ENCODE measurements at places on chromosomes 4 and X.

DNA sequence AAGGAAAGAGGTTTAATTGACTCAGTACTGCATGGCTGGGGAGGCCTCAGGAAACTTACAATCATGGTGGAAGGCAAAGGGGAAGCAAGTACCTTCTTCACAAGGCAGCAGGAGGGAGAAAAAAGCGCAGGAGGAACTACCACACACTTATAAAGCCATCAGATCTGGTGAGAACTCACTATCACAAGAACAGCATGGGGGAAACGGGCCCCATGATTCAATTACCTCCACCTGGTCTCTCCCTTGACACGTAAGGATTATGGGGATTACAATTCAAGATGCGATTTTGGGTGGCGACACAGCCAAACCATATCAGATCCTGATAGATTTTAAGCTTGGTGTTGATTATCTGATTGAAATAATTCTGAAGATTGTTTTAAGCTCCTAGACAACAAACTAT lies 218.7 kb downstream of the CBR4 start:
- no peak for DNase-seq

DNA sequence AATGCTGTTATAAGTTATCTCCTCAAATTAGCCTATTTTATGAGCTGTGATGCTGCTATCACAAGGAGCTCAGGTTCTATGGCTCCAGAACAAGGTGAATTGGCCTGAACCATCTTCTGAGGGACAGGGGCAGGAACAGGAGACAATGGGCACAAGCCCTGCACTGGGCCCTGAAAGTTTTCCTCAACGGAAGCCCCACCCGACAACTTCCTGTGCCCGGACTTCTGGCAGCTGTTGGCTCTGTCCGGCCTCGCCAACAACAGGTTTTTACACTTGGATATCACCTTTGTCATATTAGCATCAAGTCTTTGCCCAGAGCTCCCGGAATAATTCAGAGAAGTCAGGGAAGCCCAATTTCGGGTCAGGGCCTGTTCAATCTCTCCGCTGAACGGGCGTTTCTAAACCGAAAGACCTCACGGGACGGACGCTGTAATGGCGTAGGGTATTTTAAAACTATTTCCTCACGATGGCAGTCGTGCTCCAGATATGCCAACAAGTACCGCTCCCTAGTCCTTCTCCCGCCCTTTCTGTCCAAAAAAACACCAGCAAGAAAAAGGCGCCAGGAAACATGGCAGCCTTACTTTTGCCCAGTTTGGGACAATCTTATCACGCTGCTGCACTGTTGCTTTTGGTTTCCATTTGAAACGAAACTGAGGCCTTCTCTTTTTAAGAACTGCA lies 201.0 kb upstream of the STK26 start:
- no peak for DNase-seq

- no peak for DNase-seq
Measured at GRCh38 chr4:97374526-97374925, 768.8 kb downstream of the STPG2 start.

DNA sequence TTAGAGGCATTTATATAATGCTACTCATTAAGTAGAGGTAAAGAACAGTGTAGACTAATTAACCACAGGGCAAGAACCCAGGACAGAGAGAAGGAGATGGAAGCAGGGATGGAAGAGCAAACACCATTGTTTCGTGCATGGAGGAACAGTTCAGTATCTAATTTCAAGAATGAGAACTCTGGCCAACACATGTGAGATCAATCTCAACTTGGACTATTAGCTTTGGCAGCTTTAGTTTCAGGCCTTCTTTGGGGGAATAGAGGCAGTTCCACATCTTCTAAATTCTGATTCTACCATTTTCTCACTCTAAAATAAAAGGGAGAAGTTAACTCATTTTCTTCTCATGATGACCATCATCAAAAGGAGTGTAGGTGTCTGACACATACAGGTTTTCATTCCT lies 207.0 kb downstream of the LDB2 start:
- no peak for DNase-seq

DNA sequence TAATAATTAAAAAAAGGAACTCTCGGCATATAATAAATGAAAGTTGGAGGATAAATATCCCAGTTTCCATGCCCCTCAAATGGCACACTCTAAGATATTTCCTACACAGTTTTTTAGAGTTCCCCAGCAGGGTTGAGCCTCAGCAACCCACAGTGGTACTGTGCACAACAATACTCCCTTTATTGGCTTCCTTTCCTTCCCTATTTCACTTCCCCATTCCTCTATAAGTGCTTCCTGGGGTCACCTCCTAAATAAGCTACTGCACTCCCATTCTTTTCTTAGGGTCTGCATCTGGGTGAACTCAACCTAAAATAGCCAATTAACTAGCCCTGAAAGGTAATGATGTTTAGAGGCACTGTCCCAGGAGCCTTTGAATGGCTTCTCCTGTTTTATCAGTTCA lies 76.4 kb upstream of the NHS start:
- DNase-seq: no peak

DNA sequence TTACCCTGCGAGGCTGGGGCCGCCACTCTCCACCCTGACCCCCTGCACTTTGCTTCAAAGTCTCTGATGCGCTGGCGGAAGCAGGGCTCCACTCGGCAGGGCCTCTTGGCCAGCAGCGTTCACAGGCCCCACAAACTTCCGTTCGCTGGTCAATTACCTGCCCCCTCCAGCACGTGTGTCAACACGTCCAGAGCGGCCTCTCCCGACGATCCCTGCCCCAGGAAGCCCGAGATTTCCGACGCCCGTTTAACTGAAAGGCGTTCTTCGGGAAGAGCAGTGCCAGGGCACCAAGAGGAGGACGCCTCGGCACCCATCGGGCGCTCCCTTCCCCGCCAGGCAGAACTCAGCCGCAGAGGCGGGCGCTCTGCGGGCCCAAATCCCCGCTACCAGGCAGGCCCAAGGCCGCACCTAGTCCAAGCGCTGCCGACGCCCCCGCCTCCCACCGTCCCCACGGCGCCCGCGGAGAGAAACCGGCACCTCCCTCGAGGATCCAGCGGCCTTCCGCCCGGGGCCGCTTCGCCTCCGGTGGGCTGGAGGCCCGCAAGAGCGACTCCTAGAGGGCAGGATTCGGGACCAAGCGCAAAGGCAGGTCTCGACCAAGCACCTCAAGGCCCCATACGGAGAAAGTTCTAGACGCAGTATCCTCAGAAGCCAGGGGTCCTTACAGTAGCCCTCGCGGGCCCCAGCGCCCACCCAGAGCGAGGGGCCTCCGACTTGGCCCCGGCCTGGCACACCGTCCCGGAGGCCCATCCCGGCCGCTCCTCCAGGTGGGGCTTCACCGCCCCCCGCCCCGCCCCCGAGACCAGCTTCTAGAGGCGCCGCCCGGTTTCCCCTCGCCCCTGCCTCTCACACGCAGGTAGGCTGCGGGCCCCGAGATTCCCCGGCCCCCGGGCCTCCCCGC lies 586 bp downstream of the BCAP31 start:
- DNase-seq: peak; percentile 52

- DNase-seq: no peak
Measured at GRCh38 chr4:121555315-121556107, 141.3 kb downstream of the ANXA5 start.

GRCh38 chr4:184808713-184809050 lies 17.1 kb downstream of the ACSL1 start:
- no peak for DNase-seq

GRCh38 chrX:104173841-104174240 lies 7.6 kb downstream of the FAM199X start:
- no peak for DNase-seq

DNA sequence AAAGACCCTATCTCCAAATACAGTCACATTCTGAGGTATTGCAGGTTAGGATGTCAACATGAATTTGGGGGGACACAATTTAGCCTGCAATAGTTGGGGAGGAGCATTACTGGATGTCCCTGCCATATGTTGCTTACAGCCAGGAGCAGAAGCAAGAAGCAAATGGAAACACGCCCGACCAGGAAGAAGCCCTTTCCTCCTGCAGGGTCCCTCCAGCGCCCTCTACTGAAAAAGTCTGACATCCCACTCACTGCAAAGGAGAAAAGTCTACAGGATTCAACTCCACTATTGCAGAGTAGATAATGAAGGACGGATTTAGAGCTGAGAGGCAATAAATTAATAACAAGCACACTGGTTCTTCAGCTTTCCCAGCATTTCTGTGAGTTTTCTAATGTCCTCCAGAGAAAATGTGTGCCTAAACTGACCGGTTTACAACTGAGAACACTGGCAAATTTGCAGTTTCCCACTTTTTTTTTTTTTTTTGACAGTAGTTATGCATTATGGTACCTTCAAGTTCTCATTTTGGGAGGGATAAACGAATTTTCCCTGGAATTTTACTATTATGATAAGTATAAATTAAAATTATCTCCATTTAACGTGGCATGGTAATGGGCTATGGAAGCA lies 31.7 kb downstream of the COQ2 start:
- DNase-seq: peak; percentile 74

- no peak for DNase-seq
Measured at GRCh38 chr4:48078862-48079655, 55.0 kb downstream of the TXK start.

DNA sequence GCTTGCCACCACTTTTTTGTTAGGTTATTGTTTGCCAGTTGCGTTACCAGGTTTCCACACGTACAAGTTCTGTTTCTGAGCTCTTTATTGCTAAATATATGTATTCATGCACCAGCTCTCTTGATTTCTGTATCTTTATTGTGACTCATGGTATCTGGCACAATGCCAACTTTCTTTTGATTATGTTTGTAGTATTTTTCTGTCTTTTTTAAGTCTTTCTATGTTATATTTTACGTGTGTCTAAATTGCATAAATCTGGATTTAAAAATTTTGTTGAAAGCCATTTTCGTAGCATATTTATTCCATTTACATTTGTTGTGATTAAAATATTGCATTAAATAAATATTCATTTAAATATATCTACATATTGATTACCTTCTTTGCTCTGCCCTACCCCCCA lies 73.8 kb downstream of the KDM6A start:
- no peak for DNase-seq

All from NCI-H1092 treated with DMSO at 0.1 percent for 48 hours (cell line).